ENCODE measurements at places on chromosomes 6 and 20.

DNA sequence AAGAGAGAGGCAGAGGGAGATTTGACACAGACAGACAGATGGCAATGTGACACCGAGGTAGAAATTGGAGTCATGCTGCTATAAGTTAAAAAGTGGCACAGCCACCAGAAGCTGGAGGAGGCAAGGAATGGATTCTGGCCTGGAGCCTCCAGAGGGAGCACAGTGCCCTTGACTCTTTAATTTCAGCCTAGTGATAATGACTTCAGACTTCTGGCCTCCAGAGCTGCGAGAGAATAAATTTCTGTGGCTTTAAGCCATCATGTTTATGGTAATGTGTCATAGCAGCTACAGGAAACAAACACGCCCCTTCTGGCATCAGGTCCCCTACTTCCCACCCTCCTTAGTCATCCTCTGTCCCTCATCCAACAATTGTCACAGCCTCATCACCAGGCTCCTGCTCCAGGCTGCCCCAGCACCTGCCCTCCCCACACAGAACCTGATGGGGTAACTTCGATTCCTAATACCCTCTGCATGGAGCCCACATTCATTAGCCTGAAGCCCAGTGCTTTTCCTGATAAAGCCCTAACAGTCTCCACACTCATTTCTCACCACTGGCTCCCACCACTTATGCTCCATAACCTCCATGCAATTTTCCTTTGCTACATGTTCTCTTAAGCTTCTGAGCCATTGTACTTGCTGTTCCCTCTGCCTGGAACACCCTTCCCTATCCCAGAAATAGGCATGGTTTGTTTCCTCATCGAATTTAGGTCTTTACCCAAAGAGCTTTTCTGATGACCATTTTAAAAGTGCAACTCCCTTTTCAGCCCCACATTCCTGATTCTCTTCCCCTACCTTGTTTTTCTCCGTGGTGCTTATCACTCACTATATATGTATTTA lies 69.7 kb upstream of the TOX2 start:
- DNase-seq = no peak

- no peak for DNase-seq
Measured at GRCh38 chr6:78528926-78529325, 338.4 kb upstream of the IRAK1BP1 start.

DNA sequence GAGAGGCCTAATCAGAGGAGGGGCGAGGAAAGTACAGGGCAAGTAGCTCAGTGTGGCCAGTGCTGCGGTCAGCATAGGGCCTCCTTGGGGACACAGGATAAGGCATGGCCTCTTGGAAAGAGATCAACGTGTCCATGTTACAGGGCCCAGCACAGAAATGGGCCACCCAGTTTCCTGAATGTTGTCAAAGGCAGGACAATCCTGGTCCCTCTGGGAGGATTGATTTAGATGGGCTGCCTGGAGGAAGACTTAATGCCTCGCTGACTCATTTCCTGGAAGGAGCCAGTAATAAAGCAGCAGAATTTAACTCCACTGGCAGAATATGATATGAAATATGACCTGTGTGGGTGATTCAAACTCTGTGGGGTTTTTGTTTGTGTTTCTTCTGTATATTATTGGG lies 16.6 kb downstream of the DDO start:
- DNase-seq = no peak

- DNase-seq = no peak
Measured at GRCh38 chr6:132443206-132443605, 41.9 kb upstream of the MOXD1 start.

GRCh38 chr6:46331461-46331860 lies 159.8 kb downstream of the RCAN2 start:
- DNase-seq = no peak

GRCh38 chr6:155755452-155755851 lies 299.8 kb upstream of the NOX3 start:
- DNase-seq = no peak

DNA sequence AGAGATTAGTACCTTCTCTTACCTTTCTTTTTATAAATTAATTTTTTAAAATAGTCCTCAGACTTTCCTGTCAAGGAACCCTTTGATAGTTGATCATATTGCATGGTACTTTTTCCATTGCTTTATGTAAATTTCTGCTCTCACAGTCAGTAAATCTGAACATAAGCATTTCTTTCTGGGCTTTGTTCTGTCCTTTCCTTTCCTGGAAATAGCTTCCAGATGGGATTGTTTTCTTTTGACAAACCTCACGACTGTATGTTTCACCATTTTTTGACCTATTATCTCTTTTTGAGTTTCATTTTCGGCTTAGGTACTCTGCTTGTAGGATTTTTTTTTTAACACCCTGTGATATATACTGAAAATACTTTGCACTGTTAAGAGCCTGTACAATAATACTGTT lies 32.6 kb downstream of the UTRN start:
- DNase-seq = no peak

GRCh38 chr6:158468666-158469065 lies 91.2 kb upstream of the TMEM181 start:
- peak; percentile 4 for DNase-seq

DNA sequence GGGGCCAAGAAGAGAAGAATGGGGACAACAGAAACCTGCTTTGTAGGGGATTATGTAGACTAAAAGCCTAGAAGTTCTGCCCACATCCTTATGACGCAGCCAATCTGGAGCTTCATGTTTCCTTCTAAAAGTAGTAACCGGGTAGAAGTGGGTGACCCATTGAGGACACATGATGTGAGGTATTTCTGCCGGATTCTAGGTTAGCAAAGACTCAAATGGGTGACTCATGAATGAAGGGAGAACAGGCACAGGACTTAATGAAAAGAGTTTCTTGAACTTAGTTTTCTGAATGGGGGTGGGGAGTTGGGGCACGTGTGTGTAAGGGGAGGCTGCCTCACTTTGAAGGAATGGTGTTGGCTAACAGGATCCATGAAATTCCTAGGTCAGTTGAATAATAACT lies 68.8 kb downstream of the CDS2 start:
- DNase-seq = no peak

- DNase-seq = no peak
Measured at GRCh38 chr6:69398729-69399128, 398.1 kb downstream of the LMBRD1 start.

- no peak for DNase-seq
Measured at GRCh38 chr6:152142105-152142504, 334.6 kb downstream of the ESR1 start.

GRCh38 chr6:28258877-28259777 lies at the start of gene NKAPL:
TSS of gene NKAPL (plus strand) at chr6:28259297. CDS start at chr6:28259372, 75 bp downstream.
- peak; percentile 57 for DNase-seq

GRCh38 chr6:1825277-1825676 lies 215.6 kb downstream of the FOXC1 start:
- no peak for DNase-seq

- DNase-seq = no peak
Measured at GRCh38 chr20:23585808-23586734, 17.8 kb upstream of the CST9L start.

GRCh38 chr6:55704421-55704820 lies 125.4 kb upstream of the HMGCLL1 start:
- no peak for DNase-seq

- DNase-seq = no peak
Measured at GRCh38 chr6:69116658-69117057, 481.6 kb downstream of the ADGRB3 start.

- DNase-seq = no peak
Measured at GRCh38 chr20:52824494-52825216, 147.5 kb upstream of the TSHZ2 start.

DNA sequence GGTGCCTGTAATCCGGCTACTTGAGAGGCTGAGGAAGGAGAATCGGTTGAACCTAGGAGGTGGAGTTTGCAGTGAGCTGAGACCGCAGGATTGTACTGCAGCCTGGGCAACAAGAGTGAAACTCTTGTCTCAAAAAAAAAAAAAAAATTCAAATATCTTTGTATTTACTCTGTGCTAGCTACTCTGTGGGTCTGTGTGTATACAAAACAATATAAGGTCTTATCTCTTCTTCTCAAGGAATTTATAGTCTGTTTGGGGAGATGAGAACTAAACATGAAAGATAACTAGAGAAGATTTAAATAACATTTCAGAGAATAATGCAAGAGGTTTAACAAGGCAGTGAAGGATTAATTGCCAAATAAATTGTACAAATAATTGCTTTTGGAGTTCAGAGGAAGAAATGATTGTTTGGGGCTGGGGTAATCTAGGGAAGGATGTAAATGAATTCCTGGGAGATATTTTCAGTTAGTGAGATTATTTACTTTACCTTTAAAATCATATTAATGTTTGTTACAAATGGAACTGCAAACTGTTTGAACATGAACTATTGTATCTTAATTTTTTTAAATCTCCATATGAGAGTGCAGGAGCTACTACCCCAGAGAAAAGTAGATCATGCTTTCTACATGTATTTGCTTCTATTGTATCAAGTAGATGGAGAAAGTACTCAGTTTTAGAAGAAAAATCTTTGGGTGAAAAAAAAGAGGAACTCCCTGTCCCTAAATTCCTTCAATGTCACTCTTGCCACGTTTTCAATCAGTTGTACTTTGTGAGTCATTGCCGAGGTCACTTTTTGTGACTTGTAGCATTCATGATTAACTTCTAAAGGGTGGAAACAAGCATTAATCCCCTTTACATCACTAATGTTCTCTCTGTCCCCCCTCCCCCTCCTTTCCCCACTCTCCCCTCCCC lies 39.0 kb downstream of the NCOA3 start:
- no peak for DNase-seq

GRCh38 chr6:111580826-111581505 lies 24.7 kb downstream of the TRAF3IP2 start:
- no peak for DNase-seq

DNA sequence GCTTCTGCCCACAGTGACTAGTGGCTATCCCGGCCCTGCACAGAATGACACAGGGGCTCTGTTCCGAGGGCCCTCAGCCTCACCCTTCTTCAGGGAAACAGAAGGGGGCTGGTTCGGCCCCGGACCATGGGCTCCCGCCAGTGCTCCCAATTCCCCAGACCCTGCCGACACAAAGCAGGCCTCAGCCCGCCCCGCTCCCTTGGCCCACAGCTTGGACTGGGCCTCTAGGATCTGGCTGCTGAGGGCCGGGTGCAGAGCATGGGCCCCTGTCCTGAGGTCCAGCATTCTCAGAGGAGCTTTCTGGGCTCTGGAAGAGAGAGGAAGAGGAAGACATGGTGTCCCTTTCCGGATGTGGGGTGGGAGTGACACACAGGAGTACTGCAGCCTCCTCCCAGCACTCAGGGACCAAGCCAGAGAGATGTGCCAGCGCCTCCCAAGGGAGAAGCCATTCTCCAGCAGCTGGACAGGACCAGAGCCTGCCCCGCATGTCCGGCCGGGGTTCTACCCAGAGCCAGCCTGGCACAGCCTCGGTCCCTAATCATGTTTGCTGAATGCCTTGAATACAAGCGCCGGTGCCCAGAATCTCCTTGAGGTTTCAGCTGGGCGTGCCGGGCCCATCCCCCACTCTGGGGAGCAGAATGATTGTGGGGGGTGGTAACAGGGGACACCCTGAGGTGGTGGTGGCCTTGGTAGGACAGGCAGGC lies 23.9 kb downstream of the C20orf203 start:
- DNase-seq = no peak

- DNase-seq = no peak
Measured at GRCh38 chr6:2485116-2485515, 239.7 kb upstream of the GMDS start.

GRCh38 chr6:101011186-101011585 lies 130.1 kb upstream of the ASCC3 start:
- peak; percentile 36 for DNase-seq

DNA sequence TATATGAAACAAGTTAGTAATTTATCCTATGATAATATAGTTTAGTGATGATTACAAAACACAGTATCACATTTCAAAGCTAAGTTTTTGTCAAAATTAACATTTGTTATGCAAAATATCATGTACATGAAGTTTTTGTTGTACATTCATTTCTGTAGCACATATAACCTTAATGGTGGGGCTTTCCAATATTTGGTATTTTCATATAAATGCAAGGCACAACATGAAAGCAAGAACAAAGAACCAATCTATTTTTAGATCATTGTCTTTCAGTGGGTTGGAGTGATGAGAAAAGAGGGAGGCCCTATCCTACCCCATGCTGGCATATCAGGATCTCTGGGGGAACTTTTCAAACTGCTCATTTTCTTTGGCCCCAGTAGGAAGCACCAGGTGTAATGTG lies 53.4 kb downstream of the FAM83B start:
- no peak for DNase-seq

- DNase-seq = no peak
Measured at GRCh38 chr6:1111361-1111760, 200.5 kb upstream of the FOXQ1 start.

GRCh38 chr20:36372666-36373065 lies 66.5 kb downstream of the DLGAP4 start:
- no peak for DNase-seq

DNA sequence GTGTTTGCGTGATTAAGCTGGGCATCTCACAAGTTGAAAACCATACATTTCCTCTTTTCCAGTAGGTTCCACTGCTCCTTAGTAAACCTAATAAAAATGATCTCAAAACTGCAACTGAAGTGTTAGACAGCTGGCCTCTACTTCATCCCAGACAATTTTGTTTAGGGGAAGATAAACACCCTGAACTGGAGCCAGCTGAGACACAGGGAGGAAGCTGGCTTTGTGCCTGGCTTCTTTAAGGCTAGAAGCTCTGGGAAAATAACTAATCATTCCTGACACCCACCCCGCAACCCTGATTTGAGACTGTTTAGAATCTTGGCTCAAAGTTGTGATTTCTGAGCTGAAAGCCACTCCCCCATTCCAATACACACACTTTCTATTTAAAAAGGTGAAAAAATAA lies 11.6 kb downstream of the PTPRT start:
- DNase-seq = no peak

- no peak for DNase-seq
Measured at GRCh38 chr20:63858393-63859165, 2.7 kb upstream of the ABHD16B start.

GRCh38 chr6:88725111-88725975 lies 238.1 kb downstream of the RNGTT start:
- no peak for DNase-seq

- DNase-seq = no peak
Measured at GRCh38 chr20:50810063-50810462, 15.2 kb downstream of the BCAS4 start.

DNA sequence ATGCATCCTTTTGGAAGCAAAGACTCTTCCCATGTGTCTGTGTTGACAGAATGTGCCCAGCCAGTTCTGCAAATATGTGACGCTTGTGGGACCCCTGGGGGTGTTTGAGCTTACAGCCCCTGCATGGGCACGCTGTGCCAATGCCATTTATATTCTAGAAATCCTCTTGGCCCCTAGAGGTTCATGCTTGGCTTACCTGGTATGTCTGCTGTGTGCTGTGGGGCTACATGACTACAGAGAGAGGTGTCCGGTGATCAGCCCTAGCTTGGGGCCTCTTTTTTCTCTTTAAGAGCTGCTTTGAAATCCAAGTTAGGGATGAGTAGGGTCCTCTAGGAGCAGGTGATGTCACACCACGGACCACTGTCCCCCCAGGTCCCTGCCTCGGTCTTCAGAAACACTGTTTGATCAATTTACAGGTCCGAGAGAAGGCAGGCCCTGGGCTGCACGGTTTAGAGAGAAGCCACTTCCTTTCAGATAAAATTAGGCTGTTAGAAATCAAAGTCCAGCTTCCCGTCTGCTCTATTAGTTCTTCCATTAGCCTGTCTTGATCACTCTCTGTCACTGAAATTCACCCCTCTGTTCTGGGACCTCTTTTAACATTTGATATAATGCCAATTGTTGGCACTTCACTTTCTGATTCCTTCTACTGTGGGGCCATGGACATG lies 26.5 kb downstream of the BCAS4 start:
- DNase-seq = no peak

Measured in CD4-positive, alpha-beta T cell treated with Interleukin-10 for 1 hour (primary cell).